Esophagus squamous epithelium (tissue), 5 donors: ENCODE measurements at places on chromosomes 4 and X.
A peak's percentile ranks its signal among the peaks of the same experiment; 100 is the strongest.

GRCh38 chr4:124151031-124151430 lies 561.5 kb downstream of the ANKRD50 start:
- H3K36me3 ChIP-seq = no peaks in the 10 kb centered on the region
- no peaks in the 10 kb centered on the region for H3K27me3 ChIP-seq
- no peak for DNase-seq
- no peak overlapping the region for H3K4me3 ChIP-seq
- H3K27ac ChIP-seq = no peak overlapping the region

GRCh38 chrX:57282568-57282967 lies 3.9 kb upstream of the FAAH2 start:
- H3K27ac ChIP-seq = no peak overlapping the region
- H3K4me1 ChIP-seq = no peaks in the 10 kb centered on the region

GRCh38 chr4:10783351-10783750 lies 98.8 kb upstream of the CLNK start:
- no peak overlapping the region for H3K4me3 ChIP-seq
- H3K27me3 ChIP-seq = no peaks in the 10 kb centered on the region
- H3K27ac ChIP-seq = no peak overlapping the region
- no peak for DNase-seq
- no peaks in the 10 kb centered on the region for H3K4me1 ChIP-seq
- no peaks in the 10 kb centered on the region for H3K36me3 ChIP-seq

- H3K36me3 ChIP-seq = no peaks in the 10 kb centered on the region
- no peak for DNase-seq
- no peak overlapping the region for H3K27ac ChIP-seq
- H3K4me1 ChIP-seq = peaks cover 9% of the 10 kb centered on the region
Observed at GRCh38 chr4:168514249-168514852, 17.5 kb downstream of the PALLD start.

DNA sequence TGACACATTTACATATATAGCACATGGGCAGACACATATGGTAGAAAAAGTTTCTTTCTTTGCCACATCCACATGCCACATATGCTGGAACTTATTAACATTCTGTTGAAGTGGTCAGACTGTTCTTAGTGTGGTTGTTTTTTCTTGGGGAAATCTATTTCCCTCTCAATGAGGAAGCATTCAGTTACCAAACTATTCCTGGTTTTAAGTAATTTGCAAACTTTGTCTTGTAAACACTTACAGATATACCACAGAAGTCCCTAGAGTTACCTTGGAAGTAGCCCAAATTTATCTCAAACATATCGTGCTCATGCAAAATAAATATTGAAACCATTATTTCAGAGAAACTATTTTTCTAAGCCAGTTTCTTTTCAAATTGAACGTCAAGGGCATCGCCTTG lies 625.5 kb upstream of the INTU start:
- no peak overlapping the region for H3K4me3 ChIP-seq
- no peak for DNase-seq
- H3K27me3 ChIP-seq = no peaks in the 10 kb centered on the region
- H3K27ac ChIP-seq = no peak overlapping the region
- no peaks in the 10 kb centered on the region for H3K4me1 ChIP-seq

DNA sequence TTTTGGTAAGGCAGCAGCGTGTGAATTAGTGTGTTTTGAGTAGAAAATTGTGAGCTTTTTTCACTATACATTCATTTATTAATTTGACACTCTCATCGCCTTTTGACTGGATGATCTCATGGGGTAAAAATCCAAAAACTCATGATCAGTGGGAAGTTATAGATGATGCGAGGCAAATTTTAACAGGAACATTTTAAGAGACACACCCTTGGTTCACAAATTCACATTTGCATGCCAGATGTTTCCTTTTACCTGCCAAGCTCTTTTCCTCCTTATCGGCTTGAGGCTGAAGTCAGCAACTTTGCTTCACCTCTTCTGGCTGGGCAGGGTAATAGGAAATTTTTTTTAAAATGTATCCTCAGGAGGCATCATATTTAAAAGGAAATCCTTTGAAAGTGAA lies 318.0 kb upstream of the HS3ST1 start:
- H3K4me1 ChIP-seq = no peaks in the 10 kb centered on the region
- H3K27ac ChIP-seq = no peak overlapping the region
- H3K27me3 ChIP-seq = no peaks in the 10 kb centered on the region
- no peaks in the 10 kb centered on the region for H3K36me3 ChIP-seq
- H3K4me3 ChIP-seq = no peak overlapping the region

- no peaks in the 10 kb centered on the region for H3K27me3 ChIP-seq
- no peak for DNase-seq
- no peak overlapping the region for H3K27ac ChIP-seq
- no peaks in the 10 kb centered on the region for H3K36me3 ChIP-seq
- no peak overlapping the region for H3K4me3 ChIP-seq
Observed at GRCh38 chr4:98150092-98150761, 7.0 kb upstream of the STPG2 start.

DNA sequence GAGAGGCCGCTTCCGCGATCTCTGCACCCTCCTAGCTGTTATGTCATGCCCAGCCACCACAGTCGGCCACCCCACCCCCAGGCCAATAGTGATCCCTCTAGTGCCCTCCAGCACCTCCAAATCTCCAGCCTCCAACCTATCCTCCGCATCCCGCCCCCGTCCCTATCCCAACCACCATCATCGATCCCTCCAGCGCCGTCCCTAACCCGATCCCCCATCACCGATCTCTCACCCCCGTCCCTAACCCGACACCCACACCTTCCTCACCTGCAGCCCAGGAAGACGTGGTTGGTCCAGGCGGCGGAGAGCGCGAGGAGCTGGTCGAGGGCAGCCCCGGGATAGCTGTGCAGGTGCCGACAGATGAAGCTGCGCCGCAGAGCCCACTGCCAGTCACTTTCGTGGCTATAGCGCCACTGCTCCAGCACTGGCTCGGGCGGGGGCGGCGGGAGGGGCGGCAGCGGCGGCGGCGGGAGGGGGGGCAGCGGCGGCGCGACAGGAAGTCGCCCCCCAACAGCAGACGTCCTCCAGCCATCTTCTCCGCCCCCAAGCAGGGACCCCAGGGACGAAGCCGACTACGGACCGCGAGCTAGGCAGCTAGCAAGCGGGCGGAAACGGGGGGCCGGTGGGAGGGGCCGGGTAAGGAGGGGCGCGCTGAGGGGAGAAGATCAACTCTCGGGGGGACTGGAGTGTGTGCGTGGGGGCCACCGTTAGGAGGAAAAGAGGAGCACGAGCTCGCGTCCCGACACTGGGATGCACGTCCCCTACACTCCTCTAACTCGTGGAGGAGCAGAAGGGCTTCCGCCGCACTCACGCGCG lies 552 bp downstream of the NKRF start:
- H3K27ac ChIP-seq = peak overlapping the region; percentile 92
- no peaks in the 10 kb centered on the region for H3K27me3 ChIP-seq
- no peaks in the 10 kb centered on the region for H3K4me1 ChIP-seq
- DNase-seq = no peak

- H3K4me3 ChIP-seq = no peak overlapping the region
- H3K4me1 ChIP-seq = no peaks in the 10 kb centered on the region
- H3K27me3 ChIP-seq = no peaks in the 10 kb centered on the region
- H3K27ac ChIP-seq = no peak overlapping the region
Observed at GRCh38 chrX:97119474-97120109, 235.9 kb downstream of the RPA4 start.

DNA sequence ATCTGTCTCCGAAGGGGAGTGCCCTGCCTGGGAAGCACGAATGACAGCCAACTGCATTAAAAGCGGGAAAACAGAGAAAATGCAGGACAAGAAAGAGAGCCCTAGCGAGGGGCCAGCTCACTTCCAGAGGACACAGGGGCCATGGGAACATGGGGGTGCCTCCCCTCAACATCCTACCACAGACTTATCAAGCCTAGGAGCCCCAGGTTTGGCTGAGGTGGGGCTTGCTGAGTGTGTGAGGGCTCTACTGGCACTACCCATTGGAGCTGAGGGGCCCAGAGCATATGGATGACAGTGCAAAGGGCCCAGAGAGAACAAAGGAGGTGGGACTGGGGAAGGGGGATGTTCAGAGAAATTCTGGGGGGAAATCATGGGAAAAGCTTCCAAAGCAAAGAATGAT lies 101.8 kb downstream of the PJA1 start:
- no peaks in the 10 kb centered on the region for H3K27me3 ChIP-seq
- no peak overlapping the region for H3K4me3 ChIP-seq
- H3K27ac ChIP-seq = no peak overlapping the region

DNA sequence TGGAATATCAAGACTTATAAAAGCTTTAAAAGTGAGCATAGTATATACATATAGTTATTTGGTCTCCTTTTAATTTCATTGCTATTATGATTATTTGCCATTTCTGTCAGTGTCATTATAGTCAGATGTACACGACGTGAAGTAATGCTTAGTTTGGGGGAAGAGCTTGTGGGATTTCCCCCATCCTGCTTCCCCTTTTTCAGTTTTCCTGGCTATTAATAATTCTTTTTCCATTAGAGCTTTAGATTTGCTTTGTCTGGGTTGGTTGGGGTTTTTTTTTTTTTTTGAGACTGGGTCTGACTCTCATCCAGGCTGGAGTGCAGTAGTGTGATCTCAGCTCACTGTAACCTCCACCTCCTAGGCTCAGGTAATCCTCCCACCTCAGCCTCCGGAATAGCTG lies 5.4 kb downstream of the ABCE1 start:
- no peaks in the 10 kb centered on the region for H3K36me3 ChIP-seq
- H3K4me3 ChIP-seq = no peak overlapping the region
- no peak for DNase-seq
- no peak overlapping the region for H3K27ac ChIP-seq
- no peaks in the 10 kb centered on the region for H3K27me3 ChIP-seq

DNA sequence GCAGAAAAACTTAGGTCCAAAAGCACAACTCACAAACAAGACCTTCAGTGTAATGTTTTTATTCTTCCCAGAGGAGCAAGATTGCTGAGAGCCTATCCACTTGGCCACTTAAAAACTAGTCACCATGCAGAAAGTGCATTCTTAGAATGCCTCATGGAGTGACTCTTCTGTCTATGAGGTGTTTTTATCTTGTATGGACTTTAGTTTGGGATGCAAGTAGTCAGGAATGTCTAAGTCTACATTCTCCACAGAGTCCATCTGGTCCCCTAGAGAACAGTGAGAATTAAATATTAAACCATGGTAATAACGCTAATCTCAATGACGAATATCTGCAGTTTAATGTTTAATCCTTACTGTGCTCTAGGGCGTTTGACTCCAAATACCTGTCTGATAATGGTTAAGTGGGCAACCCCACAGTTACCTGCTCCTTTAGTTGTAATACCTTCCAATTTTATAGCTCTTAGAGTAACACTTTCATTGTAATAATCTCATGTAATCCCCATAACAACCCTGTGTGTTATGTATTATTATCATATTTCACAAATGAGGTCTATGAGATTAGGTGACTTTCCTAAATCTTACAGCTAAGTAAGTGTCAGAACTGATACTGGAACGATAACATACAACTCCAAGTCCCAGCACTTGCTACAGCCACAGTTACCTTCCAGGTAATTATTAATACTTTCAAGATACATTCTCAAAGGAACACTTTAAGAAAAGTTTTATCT lies 235.6 kb upstream of the JADE1 start:
- no peak overlapping the region for H3K27ac ChIP-seq
- peaks cover 4% of the 10 kb centered on the region for H3K4me1 ChIP-seq
- H3K4me3 ChIP-seq = no peak overlapping the region
- no peaks in the 10 kb centered on the region for H3K36me3 ChIP-seq
- no peaks in the 10 kb centered on the region for H3K27me3 ChIP-seq
- DNase-seq = no peak

DNA sequence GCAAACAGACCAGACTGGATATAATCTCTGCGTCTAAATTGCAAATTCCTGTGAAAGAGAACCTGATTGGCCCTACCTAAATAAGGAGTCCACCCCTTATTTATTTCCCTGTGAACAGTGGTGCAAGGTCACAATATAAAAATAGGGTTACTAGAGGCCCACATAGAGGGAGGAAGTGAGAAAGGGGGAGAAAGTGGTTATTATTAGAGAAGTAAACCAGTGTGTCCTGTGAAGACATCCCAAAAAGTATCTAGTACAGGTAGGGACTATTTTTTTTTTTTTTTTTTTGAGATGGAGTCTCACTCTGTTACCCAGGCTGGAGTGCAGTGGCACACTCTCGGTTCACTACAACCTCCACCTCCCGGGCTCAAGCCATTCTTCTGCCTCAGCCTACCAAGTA lies 15.0 kb upstream of the FRYL start:
- no peak for DNase-seq
- no peaks in the 10 kb centered on the region for H3K27me3 ChIP-seq
- no peaks in the 10 kb centered on the region for H3K36me3 ChIP-seq
- no peaks in the 10 kb centered on the region for H3K4me1 ChIP-seq

GRCh38 chr4:22487328-22487727 lies 28.5 kb downstream of the ADGRA3 start:
- H3K36me3 ChIP-seq = no peaks in the 10 kb centered on the region
- no peak overlapping the region for H3K27ac ChIP-seq
- DNase-seq = no peak
- H3K4me1 ChIP-seq = peaks cover 18% of the 10 kb centered on the region
- H3K4me3 ChIP-seq = no peak overlapping the region

GRCh38 chrX:148958901-148959300 lies 458.5 kb downstream of the AFF2 start:
- H3K27ac ChIP-seq = no peak overlapping the region
- no peak overlapping the region for H3K4me3 ChIP-seq
- H3K27me3 ChIP-seq = no peaks in the 10 kb centered on the region
- H3K4me1 ChIP-seq = no peaks in the 10 kb centered on the region
- DNase-seq = no peak

- no peaks in the 10 kb centered on the region for H3K36me3 ChIP-seq
- no peak for DNase-seq
- no peak overlapping the region for H3K27ac ChIP-seq
- no peak overlapping the region for H3K4me3 ChIP-seq
Observed at GRCh38 chrX:103556963-103557612, 28.2 kb upstream of the TCEAL4 start.

GRCh38 chr4:146742416-146742815 lies 103.7 kb downstream of the POU4F2 start:
- H3K4me3 ChIP-seq = no peak overlapping the region
- no peak overlapping the region for H3K27ac ChIP-seq
- no peak for DNase-seq
- no peaks in the 10 kb centered on the region for H3K27me3 ChIP-seq

DNA sequence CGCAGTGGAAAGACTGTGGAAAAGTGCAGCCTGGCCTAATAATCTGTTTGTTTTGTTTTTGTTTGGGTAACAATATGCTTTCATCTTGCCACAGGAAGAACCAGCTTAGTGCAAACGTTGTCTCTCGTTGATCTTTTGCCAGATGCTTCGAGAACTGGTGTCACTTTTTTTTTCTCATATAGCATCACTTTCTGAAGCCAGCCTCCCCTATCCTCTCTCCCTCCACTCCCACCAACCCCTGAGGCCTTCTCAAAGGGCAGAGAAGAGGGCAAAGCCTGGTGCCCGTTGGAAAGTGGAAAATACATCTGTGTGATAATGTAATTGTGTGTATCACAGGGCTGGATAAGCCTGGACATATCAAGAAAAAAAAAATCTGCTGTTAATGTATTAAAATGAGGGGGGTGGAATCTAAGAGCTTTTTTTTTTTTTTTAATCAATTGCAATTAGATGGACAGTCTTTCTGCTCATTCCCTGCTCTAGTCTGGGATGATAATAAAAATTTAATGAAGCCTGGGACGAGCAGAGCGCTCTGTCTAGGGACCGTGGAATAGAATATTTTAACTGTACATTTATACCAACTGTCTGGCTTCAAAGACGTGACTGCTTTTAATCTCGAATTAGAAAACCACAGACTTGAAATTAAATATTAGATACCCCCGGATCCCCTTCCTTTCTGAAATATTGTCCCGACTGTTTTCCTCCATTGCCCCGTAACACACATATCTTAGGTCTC lies 8.1 kb downstream of the POU4F2 start:
- H3K27me3 ChIP-seq = peaks cover 100% of the 10 kb centered on the region
- H3K4me1 ChIP-seq = no peaks in the 10 kb centered on the region
- no peaks in the 10 kb centered on the region for H3K36me3 ChIP-seq
- H3K4me3 ChIP-seq = no peak overlapping the region
